Activated T-helper 1 cell treated with anti-CD3 and anti-CD28 coated beads, Interleukin-2, amount 50 U/mL, for 16 hours (primary cell): ENCODE measurements at places on chromosomes 7 and 10.

DNA sequence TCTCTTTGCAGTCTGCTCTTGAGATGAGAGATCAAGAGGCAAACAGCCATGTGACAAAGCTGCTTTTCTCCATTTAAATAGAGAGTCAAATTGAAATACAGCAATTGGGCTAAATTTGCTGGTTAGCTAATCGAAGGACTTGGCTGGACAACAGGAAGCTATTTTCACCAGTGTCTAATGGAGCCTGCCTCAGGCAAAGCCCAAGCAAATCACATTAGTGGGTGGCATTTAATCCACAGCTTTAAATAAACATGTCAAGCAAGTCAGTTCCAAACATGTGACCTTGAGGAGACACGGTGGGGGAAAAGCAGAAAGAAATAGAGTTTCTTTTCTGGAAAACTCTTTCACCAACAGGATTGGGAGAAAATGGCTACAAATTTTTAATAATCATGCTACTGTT lies 180.5 kb upstream of the AOAH start:
- DNase-seq, result no peak

GRCh38 chr10:21637795-21638194 lies 103.8 kb downstream of the MLLT10 start:
- no peak for DNase-seq

- DNase-seq, result no peak
Measured at GRCh38 chr10:97574374-97575126, 2.0 kb downstream of the ANKRD2 start.

DNA sequence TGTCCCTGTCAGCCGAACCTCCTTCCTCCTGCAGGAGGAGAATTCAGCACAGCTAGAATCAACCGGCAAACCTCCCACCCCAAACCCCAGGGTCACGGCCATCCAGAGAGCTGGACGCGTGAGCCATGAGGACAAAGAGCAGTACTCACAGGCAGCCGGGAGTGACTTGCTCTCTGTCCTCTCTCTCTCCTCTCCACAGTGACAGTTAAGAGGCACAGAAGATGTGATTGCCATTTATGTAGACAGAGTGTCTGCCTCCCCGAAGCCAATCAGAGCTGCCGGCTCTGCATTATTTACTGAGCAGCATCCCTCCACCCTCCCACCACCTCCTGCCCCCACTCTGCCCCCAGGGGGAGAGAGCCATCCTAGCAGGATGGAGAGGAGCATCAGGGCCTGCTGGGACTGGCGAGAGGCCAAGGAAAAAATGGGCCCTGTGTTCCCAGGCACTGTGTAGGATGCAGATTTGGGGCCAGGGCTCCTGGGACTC lies 4.3 kb downstream of the DDC start:
- no peak for DNase-seq

DNA sequence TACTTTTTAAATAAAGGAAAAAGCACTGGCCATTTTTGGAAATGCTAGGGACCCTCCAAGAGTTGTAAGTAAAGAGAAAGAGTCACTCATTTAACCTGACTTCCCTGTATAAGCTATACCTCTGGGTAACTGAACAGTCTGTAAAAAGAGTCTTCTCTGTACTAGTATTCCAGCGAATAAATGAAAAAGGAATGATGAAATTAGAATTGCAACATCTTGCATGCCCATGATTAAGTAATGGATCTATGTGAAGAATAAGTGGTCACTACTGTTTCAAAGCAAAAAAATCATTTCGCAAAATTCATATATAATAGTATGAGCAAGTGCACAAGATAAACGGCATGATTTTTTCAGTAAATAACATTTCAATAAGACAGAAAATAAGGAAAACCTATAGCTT lies 116.8 kb downstream of the ZFAND4 start:
- DNase-seq, result no peak

- DNase-seq, result no peak
Measured at GRCh38 chr7:123797673-123798531, 47.1 kb upstream of the HYAL4 start.

- DNase-seq, result no peak
Measured at GRCh38 chr10:46304062-46304461, 17.3 kb downstream of the ANTXRL start.

DNA sequence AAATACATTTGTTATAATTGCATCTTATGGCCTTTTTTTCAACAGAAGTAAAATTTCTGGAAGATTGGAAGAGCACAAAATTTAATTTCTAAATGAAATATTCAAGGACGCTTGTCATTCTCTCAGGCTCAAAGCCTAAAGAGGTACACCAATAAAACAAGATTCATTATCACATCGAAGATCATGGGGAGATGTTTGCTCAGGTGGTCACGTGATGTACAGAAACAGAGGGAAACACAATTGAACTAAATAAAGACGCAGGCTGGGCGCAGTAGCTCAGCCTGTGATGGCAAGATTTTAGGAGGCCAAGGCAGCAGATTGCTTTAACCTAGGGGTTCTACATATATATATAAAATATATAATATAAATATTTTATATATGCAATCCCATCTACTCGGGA lies 37.3 kb upstream of the TMEM254 start:
- no peak for DNase-seq

DNA sequence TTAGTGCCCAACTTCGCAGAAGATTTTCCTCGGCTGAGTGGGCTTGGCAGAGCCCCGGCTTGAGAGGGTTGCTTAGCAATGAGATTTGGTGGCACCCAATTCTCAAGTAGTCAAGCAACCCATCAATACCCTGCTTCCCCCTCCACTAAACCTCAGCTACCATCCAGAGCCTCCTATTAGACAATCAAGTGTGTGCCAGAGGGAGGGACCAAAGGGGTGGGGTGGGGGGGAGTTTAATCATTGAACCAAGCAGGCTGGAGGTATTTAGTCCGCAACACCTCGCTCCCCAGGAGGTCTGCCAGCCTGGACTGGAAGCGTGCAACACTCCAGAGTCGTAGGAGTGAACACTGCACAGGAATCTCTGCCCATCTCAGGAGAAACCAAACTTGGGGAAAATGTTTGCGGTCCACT lies at the start of gene HKDC1:
HKDC1 (plus strand) TSS at position 292 of the 411 bp plus-strand sequence; CDS start at position 396, 104 bp downstream.
- DNase-seq, result no peak

DNA sequence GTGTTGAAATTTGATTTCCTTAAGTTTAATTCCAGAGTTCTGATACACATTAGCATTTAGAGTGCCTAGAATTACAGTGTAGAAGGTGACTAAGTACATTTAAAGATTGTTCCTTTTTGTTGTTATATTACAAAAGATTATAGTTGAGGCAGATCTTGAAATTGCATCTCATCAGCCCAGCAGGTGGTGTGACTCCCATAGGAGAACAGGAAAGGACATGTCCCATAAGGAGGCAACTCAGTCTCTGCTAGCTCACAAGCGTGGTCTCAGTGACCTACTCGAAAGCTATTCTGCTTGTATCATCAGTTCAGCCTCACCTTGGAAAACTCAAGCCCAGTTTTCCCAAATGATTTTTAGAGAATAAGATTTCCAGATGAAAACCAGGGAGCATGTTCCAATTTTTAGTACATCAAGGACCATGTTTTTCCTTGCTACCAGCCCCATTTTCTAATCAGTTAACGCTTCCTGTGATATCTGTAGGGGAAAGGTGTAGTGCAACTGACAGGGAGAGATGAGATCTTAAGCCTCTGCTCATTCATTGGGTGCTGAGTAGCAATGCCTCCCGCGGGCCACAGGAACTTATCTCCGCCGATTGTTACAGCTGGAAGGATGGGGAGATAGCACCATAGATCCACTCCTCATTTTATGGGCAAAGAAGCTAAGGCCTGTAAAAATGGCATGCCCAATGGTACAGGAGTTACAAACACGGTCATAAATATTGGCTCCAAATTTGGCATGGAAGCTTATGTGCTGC lies 1.1 kb upstream of the GNAI1 start:
- no peak for DNase-seq

DNA sequence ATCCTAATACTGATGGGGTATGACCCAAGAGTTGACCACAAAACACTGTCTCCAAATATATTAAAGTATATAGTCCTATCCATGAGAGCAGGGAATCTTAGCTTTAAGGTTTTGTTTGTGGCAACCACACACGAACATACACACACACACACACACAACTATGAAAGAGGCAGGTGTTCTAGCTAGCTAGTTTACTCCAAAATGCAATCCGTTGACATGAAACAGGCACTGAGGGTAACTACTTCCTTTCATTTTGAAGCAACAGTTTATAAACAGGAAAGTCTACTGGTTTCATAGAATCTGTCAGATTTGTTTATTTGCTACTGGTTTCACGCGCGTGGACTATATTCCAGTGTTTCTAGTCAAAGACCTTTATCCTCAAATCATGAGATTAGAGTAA lies 14.8 kb downstream of the HTR5A start:
- DNase-seq, result no peak

- DNase-seq, result no peak
Measured at GRCh38 chr10:7715515-7715914, 12.4 kb downstream of the ITIH2 start.

DNA sequence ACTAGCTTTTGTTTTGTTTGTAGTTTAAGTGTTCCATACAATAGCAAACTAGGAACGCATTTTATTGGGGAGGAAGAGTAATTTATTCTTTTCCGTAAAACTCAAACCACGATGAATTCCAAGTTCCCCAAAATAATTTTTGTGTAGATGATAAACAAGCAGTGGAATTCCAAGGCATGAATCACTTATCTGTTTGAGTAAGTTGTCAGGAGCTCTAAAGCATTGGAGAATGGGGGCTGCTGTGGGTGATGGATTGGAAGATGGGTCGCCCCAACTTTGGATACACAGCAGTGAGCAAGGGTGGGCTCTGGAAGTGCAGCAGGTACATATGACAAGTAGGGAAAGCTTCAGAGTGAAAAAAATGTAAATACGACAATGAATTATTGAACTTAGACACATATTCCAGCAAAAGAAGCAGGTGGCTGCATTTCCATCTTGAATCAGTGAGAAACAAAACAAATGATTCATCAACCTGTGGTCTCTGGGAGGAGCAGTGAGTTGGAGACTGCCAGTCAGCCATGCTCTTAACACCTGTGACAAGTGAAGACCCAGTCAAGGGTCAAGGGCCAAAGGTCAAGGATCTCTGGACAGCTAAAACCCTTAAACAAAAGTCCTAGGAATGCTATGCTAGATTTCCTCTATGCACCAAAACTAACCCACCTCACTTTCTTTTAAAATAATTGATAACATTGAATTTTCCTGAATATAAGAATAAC lies 34.2 kb upstream of the ADRB1 start:
- DNase-seq, result no peak

GRCh38 chr10:102735065-102735562 lies 8.6 kb upstream of the WBP1L start:
- no peak for DNase-seq
